ENCODE measurements at places on chromosomes 3 and 15.
A peak's percentile ranks its signal among the peaks of the same experiment; 100 is the strongest.

DNA sequence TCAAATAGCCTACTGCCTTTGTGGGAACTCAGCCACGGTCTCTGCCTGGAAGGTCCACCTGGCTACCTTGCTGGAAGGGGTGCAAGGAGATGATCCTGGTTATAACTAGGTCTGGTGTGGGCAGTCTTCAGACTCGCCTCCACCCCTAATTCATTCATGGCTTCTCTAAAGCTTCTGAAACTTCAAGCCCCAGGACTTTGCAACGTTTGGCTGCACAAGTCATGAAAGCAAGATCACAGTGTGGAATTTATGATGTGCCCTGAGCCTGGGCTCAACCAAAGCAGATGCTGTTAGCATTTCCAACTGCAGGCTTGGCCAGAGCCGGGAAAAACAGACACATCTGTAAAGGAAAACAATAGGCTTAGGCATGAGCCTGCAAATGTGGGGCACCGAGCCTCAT lies 200.4 kb upstream of the WNT5A start:
- no peak for DNase-seq

- no peak for DNase-seq
Observed at GRCh38 chr3:105746231-105746996, 122.4 kb downstream of the CBLB start.

GRCh38 chr3:30225021-30225420 lies 381.4 kb upstream of the TGFBR2 start:
- no peak for DNase-seq

DNA sequence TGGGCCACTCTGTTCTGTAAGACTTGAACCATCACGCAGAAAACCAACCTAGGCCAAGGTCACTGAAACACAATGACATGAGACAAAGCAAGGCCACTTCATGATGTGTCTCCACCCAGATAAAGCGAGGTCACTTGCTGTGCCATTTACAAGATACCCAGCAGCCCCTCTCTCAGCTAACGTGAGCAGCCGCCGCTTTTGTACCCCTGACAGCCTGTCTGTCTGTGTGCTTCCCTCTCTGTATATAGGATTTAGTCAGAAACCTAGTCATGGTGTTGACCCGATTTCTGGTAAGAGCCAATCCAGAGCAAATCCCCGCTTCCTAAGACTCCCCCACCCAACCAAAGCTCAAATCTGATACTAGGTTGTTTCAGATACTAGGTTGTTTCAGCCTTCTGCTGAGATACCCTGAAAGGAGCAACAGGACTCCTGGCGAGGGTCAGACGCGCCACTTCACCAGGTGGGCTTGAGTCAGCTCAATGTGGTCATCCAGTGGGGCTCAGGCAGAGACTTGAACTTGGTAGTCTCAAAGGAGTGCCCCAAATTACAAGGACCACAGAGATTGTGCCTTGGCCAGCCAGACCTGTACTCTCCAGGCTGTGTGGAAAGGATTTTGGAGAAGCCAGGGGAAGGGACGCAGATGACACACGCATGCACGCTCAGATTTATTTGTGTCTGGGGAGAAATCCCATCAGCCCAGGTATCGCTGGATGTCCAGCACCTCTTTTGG lies 3.1 kb upstream of the ZXDC start:
- no peak for DNase-seq

DNA sequence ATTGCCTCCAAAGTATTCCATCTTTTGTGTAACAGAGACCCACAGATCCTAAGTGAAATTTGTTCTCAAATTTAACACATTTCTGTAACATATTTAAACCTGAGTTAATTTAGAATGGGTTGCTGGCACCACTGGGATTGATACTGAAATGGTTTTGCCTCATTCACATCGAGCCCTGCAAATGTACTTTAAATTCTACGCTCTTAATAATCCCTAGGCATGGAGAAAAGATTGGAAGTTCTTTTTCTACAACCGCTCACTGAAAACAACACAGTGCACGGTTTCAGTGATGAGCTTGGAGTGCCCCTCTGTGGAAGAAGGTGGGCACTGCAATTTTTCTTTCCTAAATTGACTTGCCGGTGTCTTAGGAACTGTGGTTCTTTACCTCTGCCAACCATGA lies 109.9 kb upstream of the ATP11B start:
- peak; percentile 76 for DNase-seq

DNA sequence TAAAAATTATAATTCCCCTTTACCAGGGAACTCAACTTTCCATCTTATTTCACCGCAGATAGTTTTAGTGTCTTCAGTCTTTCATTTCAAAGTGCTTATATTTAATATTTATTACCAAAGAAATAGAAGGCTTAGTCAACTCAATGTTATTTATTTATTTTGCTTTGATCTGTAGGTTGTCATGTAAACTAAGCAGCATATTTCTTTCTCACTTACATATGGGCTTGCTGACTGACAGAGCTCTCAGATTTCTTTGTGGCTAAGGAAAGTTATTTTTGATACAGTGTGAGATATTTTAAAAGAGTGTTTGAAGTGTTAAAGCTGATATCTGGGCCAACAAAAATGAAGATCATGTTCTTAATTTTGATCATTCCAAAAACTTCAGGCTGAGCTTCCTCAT lies 331.4 kb downstream of the ROBO1 start:
- DNase-seq, result no peak

DNA sequence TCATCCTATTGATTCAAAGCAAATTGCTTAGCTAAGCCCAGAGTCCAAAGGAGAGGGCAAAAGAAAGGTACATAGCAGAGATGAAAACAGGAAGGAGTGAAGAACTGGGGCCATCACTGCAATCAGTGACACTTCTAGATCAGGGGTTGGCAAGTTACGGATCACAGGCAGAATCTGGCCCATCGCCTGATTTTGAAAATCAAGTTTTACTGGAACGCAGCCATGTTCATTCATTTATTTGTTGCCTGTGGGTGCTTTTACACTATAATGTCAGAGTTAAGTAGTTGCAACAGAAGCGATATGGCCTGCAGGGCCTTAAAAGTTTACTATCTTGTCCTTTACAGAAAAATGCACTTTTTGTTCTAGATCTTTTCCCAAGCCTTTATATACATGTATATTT lies 271.7 kb upstream of the TOPAZ1 start:
- DNase-seq, result no peak

Data from type B pancreatic cell (in vitro differentiated cells).